ENCODE measurements at places on chromosomes 1 and 21.

GRCh38 chr1:15218287-15219279, 28.4 kb upstream of the FHAD1 start:
- DNase-seq: no peak

DNA sequence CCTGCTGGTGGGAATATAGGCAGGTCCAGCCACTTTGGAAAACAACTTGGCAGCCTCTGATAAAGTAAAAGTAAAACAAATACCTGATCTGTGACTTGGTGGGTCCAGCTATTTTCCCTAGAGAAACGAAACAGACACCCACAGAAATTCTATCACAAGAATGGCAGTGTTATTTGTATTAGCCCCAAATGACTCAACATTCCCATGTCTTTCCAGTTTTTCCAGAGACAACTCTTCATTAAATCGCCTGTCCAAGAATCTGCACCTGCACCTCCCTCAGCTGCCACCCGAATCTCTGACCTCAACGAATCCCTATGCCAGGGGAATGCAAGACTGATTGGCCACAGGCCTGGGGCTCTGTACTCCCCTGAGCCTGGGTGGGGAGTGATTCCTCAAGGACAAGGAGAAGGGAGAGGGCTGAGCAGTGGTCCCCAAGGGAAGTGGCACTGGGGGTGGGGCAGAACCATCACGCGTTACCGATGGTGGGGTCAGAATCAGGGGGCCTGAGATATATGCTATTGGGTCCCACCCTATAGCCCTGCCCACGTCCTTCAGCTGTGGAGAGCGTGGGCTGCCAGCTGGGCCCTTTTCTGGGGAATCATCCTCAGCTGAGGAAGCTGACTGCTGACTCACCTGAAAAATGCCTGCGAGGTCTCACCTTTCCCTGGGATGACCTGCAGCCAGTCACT, 553.0 kb downstream of the PTPRU start:
- DNase-seq: no peak

DNA sequence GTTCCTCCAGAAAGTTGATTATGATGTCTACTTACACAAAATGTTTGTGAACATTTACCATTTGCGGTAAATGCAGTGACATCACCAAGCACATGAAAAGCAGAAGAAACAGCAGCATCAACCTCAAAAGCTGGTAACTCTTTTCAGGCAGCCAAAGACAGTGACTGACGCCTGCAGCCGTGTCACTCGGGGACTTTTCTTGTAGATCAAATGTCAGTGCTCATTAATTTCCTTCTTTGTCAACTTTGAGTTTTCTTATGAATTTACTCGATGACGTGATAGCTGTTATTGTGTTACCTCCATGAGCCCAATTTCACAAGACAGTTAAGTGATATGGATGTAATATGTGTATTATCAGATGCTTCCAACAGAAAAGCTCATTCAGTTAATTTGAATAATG, 92.5 kb downstream of the RIPK4 start:
- no peak for DNase-seq

DNA sequence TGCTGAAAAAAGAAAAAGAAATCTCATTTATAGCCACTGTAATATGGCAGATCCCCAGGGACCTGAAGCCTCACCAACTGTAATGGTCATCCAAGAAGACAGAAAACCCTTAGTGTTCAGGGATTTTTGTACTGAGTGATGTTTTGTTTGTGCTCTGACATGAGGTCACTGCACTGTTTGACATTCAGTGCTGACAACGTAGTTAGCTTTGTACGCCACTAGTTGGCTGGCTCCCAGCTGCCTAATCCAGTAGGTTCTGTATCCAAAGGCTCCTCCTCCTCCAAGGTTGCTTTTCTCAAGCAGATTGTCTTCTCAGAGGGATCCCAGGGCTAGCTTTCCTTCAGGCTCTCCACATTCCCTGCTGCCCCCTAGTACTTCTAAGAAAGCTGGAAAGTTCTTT, 9.5 kb upstream of the YRDC start:
- no peak for DNase-seq

DNA sequence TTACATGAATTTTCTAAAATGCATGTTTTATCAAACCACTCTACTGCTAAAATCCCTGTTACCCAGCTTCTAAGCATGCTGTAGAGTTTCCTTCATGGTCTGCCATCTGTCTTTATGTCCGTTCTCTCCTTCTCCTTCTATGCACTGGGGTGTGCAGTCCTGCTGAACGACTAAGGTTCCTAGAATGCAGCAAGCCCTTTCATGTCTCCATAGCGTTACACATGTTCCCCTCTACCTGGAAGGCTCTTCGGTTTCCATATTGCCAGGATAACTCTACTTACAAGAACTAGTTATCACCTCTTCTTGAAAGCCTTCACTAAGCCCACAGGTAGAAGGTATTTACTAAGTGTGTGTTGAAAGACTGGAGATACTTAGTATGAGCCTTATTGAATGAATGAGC, 22.2 kb downstream of the DNM3 start:
- DNase-seq: no peak

GRCh38 chr21:28393279-28393678, 599.4 kb downstream of the LTN1 start:
- DNase-seq: no peak

GRCh38 chr1:235272851-235273250, 55.1 kb downstream of the ARID4B start:
- DNase-seq: no peak

- no peak for DNase-seq
These were observed 144.2 kb upstream of the C1orf105 start for GRCh38 chr1:172276120-172276818.

GRCh38 chr1:54314696-54315095, 91.5 kb downstream of the SSBP3 start:
- DNase-seq: no peak

- DNase-seq: no peak
These were observed 12.3 kb downstream of the ATP2B4 start for GRCh38 chr1:203638950-203639349.

DNA sequence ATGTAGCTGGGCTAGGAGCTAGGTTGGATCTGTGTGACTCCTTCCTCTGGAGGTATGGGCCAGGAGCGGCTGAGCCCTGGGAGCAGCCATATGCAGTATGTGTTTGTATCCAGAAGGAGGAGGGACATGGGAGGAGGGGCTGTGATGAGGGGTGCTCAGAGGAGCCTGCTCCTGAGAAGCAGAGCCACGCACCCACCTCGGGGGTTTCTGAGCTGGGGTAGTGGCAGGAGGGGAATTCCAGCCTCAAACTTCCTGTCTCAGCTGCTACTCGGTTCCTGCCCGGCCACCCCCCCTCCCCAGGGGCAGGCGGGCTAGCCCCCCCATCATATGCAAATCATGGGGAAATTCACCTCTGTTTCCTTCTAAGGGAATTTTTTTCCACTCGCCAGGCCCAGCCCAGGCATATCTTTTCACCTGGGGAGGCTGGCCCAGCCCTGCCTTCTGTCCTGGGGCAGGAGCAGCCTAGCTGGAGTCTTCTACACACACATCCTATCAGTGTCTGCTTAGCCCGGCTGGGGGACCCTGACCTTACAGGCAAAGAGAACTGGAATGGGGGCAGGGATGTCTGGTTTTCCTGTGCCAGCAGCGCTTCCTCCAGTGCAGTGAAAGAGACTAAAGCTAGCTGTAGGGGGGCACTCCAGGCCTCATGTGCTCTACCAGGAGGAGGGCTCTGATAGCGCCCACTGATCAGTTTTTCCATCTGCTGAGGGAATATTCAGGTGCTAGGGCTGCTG, 3.0 kb downstream of the ZC3H12A start:
- peak; percentile 78 for DNase-seq

GRCh38 chr1:31725777-31726535, 22.1 kb upstream of the COL16A1 start:
- DNase-seq: no peak

GRCh38 chr1:36523850-36524249, 41.1 kb upstream of the CSF3R start:
- no peak for DNase-seq

- DNase-seq: no peak
These were observed 343.0 kb downstream of the CAMTA1 start for GRCh38 chr1:7128293-7128692.

DNA sequence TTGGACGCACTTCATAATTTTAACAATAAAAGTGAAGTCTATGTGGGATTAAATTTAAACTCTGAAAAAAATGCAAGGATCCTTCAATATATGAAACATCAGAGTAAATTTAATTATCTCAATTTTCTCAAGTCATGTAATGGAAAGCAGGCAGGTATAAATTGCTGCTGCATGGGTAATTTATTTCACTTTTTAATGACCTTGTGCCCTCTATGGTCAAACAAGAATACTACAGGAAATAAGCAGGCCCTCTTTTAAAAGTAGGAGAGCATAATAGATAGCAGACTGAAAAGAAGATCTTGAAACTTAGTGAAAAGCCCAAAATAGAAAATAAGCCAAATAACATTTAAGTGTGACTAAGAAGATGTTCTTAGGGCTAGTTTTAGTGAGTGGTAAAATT, 22.9 kb downstream of the BCAS2 start:
- no peak for DNase-seq

GRCh38 chr1:59504276-59504675, 207.4 kb downstream of the FGGY start:
- DNase-seq: no peak

GRCh38 chr21:40165773-40166070, 298.5 kb downstream of the PCP4 start:
- no peak for DNase-seq

DNA sequence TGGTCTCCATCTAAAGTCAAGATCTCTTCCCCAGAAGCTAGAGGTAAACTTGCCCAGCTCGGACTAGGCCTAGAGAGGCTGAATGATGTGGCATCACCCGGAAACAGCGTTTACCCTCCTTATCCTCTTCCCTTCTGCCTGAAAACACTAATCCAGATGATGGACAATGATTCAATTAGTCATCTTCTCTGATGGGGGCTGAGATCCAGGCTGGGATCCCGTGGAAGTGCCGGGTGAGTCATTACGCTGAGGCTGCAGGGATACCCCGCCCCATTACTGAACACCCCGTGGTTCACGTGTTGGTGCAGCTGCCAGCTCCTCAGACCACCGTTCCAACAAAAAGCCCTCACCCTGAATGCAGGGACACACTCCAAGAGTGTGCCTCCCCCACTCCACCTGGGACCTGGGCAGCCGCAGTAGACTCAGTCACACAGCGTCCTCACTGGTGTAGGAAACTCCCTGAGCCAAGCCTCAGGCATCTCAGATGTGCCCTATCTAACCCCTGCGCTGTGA, 2.0 kb downstream of the S100A6 start:
- DNase-seq: no peak

GRCh38 chr1:43247256-43247921, 22.4 kb upstream of the TMEM125 start:
- DNase-seq: no peak

- no peak for DNase-seq
These were observed 34.9 kb downstream of the SSBP3 start for GRCh38 chr1:54371038-54371941.

DNA sequence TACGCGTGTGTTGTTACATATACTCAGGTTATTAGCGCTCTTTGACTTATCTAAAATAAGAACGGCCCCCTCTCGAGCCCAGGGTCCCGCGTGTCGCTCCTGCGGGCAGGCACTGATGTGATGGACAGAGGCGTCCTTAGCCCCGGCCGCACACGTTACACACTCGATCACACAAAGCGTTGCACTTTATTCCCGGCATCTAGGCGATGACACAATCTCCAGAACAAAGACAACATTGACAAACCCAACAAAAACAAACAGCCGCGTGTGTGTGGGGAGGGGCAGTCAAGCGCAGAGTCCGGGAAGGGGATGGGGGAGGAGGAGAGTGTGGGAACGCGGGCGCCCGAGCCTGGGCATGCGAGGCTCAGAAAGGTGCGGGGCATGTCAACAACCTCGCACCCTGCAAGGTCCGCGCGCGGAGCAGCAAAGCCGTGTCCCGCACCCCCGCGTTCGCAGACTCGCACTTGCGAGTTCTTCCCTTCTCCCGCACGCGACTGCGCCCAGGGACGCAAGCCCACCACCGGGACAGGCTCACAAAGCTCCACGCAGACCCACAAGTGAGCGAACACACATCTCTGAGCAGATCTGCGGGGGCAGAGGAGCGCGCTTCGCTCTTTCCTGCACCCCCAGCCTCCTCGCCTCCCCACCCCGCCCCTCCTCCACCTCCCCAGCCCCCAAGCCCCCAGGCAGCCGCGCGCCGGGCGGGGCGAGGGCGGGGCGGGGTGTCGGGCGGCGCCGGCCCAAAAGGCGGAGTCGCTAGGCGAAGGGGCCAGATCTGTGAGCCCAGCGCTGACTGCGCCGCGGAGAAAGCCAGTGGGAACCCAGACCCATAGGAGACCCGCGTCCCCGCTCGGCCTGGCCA, at the start of gene EFNA1:
Gene EFNA1, plus strand, starts transcription at position 772 of the 862 bp plus-strand sequence. CDS start 102 bp downstream, outside the sequence.
- DNase-seq: peak; percentile 11

- no peak for DNase-seq
These were observed 79.6 kb downstream of the PSMG1 start for GRCh38 chr21:39103689-39104088.

GRCh38 chr1:65459397-65459768, 38.9 kb downstream of the LEPR start:
- DNase-seq: no peak

DNA sequence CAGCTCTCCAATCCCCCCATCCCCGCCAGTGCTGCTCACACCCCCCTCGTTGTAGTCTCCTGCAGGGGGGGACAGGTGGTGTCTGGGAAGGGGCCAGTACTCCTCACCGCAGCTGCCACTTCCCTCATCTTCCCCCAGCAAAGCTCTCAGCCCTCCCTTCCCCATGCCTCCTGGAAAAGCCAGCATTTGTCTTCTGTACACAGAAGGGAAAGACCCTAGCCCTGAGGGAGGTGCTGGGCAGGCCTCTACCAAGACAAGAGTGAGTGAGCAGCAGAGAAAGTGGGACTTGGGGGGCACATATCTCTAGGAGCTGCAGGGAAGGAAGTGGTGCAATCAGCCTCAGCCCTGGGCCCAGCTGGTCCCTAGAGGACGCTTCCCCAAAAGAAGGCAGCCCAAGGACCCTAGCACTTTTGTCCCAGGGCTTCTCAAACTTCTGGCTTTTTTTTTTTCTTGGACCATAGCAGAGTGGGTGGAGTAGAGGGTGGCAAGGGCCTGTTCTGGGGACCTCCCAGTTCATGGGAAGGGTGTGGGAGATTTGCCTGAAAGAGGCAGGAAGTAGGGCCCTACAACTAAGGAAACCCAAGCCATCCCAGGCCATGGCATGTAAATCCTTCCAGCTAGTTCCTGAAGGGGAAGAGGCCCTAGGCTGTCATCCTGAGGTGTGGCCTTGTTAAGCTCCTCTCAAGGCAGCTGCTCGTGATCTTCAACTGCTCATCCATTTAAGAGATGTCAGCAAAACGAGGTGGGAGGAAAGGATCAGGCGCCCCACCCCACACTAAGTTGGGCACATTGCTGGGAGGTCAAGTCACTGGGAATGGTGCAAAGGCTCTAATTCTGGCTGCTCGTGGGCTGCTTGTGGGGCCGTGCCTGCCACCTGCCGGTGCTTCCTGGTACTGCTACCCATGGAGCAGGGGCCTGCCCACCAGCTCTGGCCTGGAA, 12.6 kb downstream of the ZC3H12A start:
- DNase-seq: no peak

DNA sequence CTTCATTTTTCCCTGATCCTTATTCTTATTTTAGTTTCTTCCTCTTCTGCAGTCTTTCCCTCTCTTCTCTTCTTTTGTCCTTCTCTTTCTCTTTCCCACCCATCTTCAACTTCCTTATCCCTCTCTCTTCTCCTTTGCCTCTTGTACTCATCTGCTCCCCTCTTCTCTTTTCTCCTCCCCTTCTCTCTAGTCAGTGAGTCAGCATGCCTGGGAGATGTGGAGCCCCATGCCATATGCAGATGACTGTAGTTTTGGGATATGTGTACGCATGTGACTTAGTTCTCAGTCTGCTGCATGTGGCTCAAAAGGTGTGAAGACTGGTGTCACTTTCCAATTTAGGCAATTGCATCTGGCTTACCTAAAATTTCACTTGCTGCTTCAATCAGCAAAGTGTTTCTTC, 10.4 kb downstream of the DNAJC6 start:
- DNase-seq: no peak

GRCh38 chr1:214335567-214335966, 54.6 kb downstream of the SMYD2 start:
- DNase-seq: no peak
